ENCODE measurements at places on chromosomes 1 and 21. TPM values are rescaled to one million over a fixed set of nuclear protein-coding genes. Genes with fewer than 3 reads are reported as not detected.

GRCh38 chr1:66374561-66375111, 159.3 kb upstream of the SGIP1 start:
- no peak for DNase-seq
- no peak overlapping the region for H3K27ac ChIP-seq
- H3K27me3 ChIP-seq: no peaks in the 10 kb centered on the region
- peaks cover 6% of the 10 kb centered on the region for H3K36me3 ChIP-seq
- H3K4me3 ChIP-seq: no peak overlapping the region

DNA sequence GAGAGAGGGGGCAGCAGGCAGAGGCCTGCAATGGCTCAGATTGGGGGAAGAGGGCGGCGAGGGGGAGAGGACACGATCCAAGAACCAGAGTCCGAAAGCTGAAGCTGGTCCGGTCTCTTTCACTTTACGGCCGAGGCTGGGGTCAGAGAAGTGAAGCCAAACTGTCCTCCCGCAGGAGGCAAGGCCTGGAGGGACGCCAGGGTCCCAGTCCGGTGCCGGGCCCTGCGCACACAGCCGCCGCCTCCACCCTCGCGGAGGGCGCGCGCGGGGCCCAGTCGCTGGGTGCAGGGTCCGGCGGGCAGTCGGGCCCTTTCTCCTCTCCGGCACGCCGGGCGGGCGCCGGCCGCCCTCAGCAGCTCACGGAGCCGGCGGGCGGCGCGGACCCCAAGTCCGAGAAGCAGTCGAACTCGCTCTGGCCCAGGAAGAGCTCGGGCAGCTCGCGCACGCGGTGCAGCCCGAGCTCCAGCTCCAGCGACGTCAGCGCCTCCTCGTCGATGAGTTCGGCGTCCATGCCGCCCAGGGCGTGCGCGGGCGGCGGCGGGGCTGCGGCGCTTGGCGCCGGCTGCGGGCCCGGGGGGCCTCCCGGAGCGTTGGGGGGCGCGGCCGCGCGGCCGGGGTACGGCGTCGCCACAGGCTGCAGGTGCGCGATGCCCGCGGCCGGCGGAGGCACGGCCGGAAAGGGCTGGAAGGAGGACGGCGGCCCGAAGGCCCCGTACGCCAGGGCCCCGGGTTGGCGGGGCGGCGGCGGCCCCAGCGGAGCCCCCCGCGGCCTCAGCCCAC, 749 bp downstream of the CITED4 start:
- no peak for DNase-seq
- no peaks in the 10 kb centered on the region for H3K36me3 ChIP-seq
- H3K27ac ChIP-seq: peak overlapping the region; percentile 87

DNA sequence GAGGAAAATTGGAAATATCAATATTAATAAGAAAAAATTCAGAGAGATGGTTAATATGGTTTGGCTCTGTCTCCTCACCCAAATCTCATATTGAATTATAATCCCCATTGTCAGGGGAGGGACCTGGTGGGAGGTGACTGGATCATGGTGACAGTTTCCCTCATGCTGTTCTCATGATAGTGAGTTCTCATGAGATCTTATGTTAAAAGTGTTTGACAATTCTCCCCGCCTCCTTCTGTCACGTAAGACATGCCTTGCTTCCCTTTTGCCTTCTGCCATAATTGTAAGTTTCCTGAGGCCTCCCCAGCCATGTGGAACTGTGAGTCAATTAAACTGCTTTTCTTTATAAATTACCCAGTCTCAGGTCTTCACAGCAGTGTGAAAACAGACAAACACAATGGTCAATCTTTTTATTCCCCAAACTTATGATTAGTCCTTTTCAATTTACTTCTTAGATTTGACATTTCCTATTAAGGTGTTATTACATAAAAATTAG, 11.0 kb downstream of the EGLN1 start:
- peak overlapping the region; percentile 27 for H3K27ac ChIP-seq
- H3K4me3 ChIP-seq: no peak overlapping the region
- H3K4me1 ChIP-seq: peaks cover 2% of the 10 kb centered on the region
- H3K36me3 ChIP-seq: no peaks in the 10 kb centered on the region
- no peaks in the 10 kb centered on the region for H3K27me3 ChIP-seq

SCAF4 gene
- 31.2 TPM for total RNA-seq

DNAJC28 gene
- total RNA-seq: 1.5 TPM

All from ascending aorta (tissue), 2 donors.